Dermis microvascular lymphatic vessel endothelial cell (primary cell): ENCODE measurements at places on chromosomes 2 and 18. TPM values are rescaled to one million over a fixed set of nuclear protein-coding genes. Genes with fewer than 3 reads are reported as not detected.

Gene CCBE1
- total RNA-seq: under 0.01 and 0.13 TPM in 2 replicates

Gene FRZB
- 0.13 and 0.51 TPM in 2 replicates for total RNA-seq

Gene PLB1
- total RNA-seq: 0.26 and 0.38 TPM in 2 replicates

Gene SPOPL
- total RNA-seq: 9.5 and 11.9 TPM in 2 replicates

Gene ALPP
- total RNA-seq: not detected in 2 replicates

Gene MBD5
- 4.1 and 6.1 TPM in 2 replicates for total RNA-seq

Gene TMEFF2
- not detected in 2 replicates for total RNA-seq
